ENCODE measurements at places on chromosomes 7 and 10.
A peak's percentile ranks its signal among the peaks of the same experiment; 100 is the strongest.

DNA sequence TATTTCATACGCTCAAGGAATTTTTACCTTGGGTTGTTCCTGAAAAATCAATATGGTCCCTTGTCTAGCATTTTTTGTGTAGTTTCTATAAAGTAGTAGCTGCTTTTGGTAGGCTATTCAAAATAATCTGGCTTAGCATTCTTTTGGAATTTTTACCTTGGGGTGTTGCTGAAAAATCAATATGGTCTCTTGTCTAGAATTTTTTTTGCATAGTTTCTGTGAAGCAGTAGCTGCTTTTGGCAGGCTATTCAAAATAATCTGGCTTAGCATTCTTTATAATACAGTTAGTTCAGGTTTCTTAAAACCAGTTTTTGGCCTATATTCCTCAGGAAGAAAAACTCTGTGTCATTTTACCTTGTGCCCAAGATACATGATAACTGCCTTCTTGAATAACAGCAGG, 301.9 kb downstream of the SUGCT start:
- no peak for DNase-seq

- DNase-seq = no peak
Observed at GRCh38 chr10:126314863-126315493, 73.3 kb downstream of the ADAM12 start.

- DNase-seq = no peak
Observed at GRCh38 chr10:20473023-20473760, 423.9 kb downstream of the NEBL start.

GRCh38 chr10:22624287-22624738, 90.1 kb downstream of the PIP4K2A start:
- DNase-seq = no peak

DNA sequence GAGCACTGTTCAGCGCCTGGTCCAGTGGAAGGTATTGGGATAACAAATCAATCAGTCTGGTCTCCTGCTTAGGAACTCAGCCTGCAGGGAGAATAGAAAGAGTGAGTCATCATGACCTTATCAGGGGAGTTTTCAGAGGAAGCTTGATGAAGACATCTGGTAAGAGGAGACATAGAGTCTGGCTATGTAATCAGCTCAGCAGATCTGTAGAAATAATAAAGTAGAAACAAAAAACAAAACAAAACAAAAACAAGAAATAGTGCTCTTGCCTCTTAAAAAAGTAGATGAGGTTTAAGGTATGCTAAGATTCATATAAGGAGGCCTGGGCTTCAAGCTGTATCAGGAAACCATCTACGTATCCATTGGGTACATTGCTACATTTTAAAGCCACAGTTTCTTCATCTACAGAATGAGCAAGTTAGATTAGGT, 14.4 kb downstream of the TAS2R41 start:
- DNase-seq = no peak

- no peak for DNase-seq
Observed at GRCh38 chr10:93451244-93451947, 30.7 kb downstream of the MYOF start.

- DNase-seq = no peak
Observed at GRCh38 chr10:48497780-48498770, 106.8 kb downstream of the ARHGAP22 start.

GRCh38 chr10:86699541-86699940, 31.2 kb downstream of the LDB3 start:
- DNase-seq = no peak

DNA sequence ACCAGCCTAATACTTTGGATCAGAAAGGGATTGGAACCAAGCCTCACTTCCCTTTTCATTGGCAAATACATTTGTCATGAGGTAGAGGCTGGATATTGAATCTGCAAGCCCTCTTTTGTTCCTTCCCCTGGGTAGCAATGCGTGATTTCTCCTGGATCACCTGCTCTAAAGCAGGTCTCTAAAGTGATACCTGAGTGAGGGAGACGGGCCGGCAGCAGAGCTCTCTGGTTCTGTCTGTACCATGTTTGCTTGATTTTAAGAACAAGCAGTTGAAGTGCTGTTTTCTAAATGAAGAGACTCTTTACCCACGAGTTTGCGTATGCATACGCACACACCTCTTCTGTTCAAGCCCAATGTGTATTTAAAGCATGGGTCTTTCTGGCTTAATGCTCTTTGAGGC, 41.1 kb downstream of the GARS1 start:
- no peak for DNase-seq

GRCh38 chr7:26437003-26437532, 145.4 kb downstream of the SNX10 start:
- DNase-seq = no peak

- no peak for DNase-seq
Observed at GRCh38 chr10:42428534-42428933, 209.8 kb downstream of the ZNF33B start.

GRCh38 chr10:22988581-22989360, 60.9 kb downstream of the ARMC3 start:
- peak; percentile 56 for DNase-seq

DNA sequence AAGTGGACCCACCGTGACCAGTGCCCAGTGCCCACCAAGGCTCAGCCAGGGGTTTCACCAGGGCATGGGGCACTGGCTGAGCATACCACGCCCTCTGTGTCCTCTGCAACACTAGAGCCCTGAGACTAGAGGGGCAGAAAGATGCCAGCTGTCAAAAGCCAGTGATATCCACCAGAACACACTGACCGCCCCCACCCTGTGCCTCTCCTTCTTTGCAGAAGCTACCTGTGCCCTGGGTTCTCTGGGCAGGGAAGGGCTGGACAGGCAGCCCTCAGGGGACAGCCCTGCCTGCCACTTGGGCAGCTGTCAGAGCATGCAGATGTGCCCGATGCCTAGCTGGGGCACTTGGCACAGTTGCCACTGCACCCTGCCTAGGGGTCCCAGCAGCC, 494 bp downstream of the VSIR start:
- DNase-seq = no peak

All from stimulated activated CD8-positive, alpha-beta memory T cell treated with anti-CD3 and anti-CD28 coated beads, Interleukin-2, amount 100 ng/mL, for 1 hour (primary cell).